ENCODE measurements at places on chromosomes 6 and 20.

GRCh38 chr20:56504373-56505005 is 20.1 kb upstream of the FAM209A start:
- no peak for DNase-seq

GRCh38 chr6:22891934-22892333 is 322.6 kb downstream of the HDGFL1 start:
- no peak for DNase-seq

GRCh38 chr6:2807342-2808090 is 34.1 kb downstream of the SERPINB1 start:
- DNase-seq: no peak

GRCh38 chr6:47098570-47098993 is 56.5 kb upstream of the ADGRF1 start:
- DNase-seq: no peak

- no peak for DNase-seq
Observed at GRCh38 chr6:134850721-134851305, 99.1 kb downstream of the ALDH8A1 start.

GRCh38 chr20:38825901-38826625 is 20.6 kb downstream of the PPP1R16B start:
- DNase-seq: no peak

DNA sequence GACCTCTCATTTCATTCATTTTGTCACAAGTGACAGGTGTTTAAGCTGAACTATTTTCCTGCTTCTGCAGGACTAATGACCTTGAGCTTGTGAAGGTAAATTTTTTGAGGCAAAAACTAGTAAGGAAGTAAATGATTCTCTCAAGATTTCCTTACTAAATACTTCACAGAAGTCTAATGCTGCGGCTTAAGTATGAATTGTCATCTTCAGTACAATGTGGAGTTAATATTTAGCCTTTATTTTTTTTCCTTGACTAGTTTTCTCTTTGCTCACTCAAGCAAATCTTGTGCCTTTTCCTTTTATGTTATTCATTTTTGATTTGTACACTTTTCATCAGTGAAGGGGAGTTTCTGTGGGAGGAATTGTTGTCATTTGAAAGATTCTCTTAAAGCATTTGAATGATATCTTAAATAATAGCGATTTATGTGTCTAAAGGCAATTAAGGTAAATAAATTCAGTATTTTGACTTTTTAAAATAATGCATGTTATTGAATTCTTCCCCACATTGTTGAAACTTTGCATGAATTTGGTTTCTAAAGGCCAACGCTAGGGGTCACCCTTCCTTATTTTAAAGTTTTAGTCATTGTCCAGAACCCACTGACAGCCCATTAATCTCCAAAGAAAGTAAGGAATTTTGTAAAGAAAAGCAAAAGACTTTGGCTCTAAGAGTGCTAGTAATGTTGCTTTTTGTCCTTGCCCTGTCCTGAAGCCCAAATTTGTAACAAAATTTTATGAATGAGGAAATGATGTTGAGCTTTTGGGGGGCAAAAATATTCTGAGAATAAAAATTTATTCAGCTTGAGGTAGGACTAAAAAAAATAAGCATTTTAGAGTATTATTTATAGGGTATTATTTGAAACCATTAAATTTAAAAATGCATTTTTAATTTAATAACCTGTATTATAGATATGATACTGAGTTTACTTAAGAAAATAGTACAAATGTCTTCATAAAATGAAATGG is 157.4 kb upstream of the LAMA2 start:
- DNase-seq: no peak

- no peak for DNase-seq
Observed at GRCh38 chr6:16633961-16634360, 127.3 kb downstream of the ATXN1 start.

- peak; percentile 72 for DNase-seq
Observed at GRCh38 chr6:148509800-148510581, 167.4 kb downstream of the SASH1 start.

GRCh38 chr6:52245425-52245824 is 1.1 kb upstream of the IL17F start:
- no peak for DNase-seq

GRCh38 chr6:100202417-100203194 is 208.6 kb upstream of the MCHR2 start:
- no peak for DNase-seq

GRCh38 chr6:109024784-109025183 is 69.9 kb downstream of the SESN1 start:
- no peak for DNase-seq

DNA sequence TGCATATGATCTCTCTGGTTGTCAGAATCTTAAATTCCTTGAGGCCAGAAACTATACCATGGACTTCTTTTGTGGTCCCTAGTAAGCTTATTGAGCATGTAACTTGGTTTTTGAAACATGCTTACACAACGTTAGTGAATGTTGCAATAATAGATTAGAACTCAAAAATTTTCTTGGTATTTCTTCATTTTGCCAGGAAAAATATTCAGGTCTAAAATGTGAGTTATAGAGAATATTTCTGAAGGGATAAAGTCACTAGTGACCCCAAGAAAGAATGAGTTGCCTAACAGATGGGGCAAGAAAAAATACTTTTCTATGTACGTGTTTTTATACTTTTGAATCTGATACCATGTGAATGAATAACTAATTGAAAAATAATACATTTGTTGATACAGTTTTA is 195.4 kb downstream of the TFAP2A start:
- DNase-seq: no peak

DNA sequence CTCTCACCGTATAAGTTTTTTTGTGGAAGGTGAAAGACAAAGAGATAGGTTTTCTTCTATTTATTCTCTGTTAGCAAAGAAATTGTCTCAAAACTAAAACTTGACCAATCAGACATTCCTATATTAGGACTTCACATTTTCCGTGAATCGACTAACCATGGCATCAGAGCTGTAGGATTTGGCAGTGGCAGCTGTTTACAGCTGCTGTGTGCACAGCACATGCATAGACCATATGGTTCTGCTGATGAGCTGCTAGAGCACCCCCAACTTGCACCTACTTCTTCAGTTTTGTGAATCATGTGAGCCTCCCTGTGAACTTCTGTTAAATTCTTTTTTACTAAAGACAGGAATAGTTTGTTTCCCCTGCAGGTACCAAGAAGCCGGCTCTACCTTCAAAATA is 157.9 kb downstream of the RFX6 start:
- DNase-seq: no peak

GRCh38 chr20:3246682-3247081 is 7.7 kb upstream of the SLC4A11 start:
- no peak for DNase-seq

DNA sequence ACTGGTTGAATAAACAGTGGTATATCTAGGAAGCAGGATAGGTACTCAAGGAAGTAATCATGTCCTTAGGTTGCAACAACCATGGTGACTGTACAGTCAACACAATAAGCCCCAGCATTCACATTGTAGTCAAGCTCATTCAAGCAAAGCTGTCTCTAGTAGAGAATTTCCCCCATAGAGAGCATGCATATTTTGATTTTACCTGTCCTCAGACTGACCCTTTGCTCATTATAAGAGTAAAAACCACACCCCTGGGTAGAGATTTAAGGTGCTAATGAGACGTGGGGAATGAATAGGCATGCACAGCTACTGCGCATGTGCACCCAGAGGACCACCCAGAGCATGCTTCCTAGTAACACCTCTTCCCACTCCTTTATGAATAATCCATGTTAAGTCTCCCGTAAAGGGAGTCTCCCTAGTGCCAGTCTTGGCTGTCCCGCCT is 6.1 kb upstream of the RNF8 start:
- no peak for DNase-seq

DNA sequence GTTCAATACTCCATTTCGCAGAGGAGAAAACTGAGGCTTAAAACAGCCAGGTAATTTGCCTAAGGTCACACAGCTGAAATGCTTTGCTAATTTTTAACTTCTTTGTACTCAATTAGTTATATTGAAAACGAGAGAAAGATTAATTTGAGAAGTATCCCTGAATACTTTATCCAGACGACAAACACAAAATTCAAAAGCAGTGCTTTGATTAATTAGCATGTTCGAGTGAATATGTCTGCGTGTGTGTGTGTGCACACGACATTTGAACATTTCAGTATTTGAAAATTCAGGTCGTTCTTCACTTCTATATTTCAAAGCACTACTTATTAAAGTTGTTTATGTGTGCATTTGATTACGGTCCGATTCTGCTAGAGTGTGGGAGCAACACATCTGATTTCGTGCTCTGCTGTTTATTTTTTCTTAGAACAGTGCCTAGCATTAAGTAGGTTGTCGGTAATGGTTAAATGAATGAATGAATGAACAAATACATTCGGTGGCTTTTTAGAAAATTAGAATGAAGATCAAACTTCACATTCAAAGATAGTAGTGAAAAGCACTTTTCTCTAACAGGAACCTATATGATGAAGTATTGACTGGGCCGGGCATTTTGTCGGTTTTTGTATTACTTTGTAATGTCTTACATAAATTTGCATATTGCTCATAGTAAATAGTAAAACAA is 36.9 kb upstream of the SYNCRIP start:
- no peak for DNase-seq

GRCh38 chr6:112513175-112513574 is 166.0 kb downstream of the RFPL4B start:
- no peak for DNase-seq

DNA sequence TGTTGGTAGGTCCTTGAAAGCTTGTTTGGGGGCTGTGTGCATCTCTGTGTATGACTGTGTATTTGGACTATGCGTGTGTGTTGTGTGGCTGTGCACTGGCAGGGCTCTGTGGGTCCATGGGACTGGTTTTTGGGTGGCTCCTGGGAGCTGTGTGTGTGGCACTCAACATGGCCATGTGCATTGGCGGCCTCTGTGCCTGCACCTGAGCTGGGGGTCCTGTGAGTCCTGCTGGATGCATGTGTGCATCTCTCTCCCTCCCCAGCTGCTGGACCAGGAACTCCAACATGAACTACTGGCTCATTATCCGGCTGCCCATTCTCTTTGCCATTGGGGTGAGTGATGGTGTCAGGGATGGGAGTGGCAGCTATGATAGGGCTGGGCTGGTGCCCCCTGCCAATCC is 30.1 kb downstream of the GLP1R start:
- DNase-seq: no peak

DNA sequence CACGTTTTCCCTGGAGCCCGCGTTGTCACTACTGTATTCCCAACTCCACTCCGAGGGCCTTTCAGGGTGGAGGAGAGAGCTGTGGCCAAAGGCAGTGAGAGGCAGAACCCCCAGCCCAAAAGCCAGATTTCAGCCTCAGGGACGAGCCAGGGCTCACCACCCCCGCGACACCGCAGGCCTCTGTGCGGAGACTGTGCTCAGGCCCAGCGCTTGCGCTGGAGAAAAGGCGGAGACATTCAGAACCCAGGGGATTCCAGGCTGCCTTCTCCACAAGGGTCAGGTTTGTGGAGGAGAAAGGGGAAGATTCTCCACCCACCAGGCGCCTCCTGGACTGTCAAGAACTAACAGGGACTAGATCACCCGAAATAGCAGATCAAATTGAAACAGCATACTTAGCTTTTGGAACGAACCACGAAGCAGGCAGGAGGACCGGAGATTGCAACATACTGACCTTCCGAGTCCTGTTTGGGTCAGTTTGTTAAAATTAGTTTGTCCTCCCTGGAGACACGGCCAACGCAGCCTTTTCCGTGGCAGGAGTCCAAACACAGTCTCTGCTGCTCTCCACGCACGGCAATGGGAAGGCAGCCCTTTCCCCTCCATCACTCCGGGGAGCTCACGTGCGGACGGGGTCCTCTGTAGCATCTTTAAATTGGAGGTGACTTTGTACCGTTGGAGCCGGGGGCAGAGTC is 14.4 kb downstream of the DLL1 start:
- no peak for DNase-seq

GRCh38 chr6:47674673-47675072 is 23.7 kb upstream of the ADGRF4 start:
- no peak for DNase-seq

DNA sequence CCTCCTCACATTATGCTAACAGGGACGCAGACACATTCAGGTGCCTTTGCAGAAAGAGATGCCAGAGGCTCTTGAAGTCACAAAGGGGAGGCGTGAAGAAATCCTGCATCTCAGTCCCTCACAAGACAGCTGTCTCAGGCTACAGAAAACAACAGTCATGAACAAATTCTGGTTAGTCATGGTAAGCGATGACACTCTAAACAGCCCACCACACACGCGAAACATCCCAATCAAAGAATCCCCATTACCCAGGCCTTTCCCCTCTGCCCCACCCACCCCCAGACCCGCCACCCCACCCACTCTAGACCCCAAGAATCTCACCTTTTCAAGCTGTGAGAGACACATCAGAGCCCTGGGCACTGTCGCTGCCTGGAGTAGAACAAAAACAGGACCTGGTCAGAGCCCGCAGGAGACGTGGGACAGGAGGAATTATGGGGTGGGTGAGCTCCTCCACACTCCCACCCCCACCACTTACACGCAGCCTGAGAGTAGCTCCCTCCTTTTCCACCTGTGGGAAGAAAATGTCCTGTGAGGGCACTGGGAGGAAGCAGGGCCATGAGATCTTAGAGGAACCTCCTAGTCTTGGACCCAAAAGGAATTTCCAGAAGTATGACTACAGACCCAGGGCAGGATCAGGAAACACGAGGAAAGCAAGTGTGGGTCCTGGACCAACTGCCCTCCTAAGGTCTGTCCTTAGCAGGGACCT is 2.7 kb downstream of the HLA-B start:
- DNase-seq: no peak

GRCh38 chr20:33209789-33210188 is 7.4 kb upstream of the BPIFA3 start:
- DNase-seq: no peak

DNA sequence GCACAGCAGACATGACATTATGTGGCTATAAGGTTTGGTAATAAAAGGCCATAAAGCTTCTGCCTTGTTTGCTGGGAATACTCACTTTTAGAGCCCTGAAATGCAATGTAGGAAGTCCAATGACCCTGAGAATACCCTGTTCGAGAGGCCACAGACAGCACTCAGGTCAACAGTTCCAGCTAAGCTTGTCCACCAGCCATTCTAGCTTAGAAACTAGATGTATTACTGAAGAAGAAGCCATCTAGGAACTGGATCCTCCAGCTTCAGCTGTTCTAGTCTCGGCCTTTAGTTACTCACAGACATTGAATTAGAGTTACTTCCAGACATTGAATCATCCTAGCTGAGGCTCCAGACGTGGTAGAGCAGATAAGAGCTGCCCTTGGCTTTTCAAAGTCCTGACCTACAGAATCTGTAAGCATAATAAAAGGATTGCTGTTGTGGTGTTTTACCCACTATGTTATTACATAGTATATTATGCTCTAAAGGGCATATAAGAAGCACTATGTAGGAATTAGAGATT is 84.9 kb downstream of the MMS22L start:
- DNase-seq: no peak

DNA sequence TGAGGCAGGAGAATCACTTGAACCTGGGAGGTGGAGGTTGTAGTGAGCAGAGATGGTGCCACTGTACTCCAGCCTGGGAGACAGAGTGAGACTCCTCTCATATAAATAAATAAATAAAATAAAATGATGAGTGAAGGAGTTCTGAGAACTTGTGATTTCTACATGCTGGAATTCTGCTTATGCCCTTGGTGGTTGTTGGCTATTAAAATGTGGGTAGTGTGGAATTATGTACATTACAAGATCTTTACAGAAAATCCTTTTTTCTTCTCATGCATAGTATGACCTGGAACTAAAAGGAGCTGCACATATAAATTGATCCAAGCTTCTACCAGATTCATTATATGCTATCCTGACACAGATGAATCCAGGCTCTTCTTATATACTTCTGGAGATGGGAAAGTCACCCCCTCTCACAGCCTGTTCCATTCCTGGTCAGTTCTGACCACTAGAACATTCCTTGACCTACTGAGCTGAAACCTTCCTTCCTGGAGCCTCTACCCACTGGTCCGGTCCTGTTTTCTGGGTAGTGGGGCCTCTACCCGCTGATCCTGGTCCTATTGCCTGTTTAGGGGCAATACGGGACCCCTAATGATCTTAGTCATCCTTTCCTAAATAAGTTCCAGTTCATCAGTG is 37.7 kb upstream of the TAF8 start:
- DNase-seq: no peak
